ENCODE measurements at places on chromosomes 4 and X.

- no peak for DNase-seq
Observed at GRCh38 chrX:23656091-23656490, 11.2 kb upstream of the PRDX4 start.

DNA sequence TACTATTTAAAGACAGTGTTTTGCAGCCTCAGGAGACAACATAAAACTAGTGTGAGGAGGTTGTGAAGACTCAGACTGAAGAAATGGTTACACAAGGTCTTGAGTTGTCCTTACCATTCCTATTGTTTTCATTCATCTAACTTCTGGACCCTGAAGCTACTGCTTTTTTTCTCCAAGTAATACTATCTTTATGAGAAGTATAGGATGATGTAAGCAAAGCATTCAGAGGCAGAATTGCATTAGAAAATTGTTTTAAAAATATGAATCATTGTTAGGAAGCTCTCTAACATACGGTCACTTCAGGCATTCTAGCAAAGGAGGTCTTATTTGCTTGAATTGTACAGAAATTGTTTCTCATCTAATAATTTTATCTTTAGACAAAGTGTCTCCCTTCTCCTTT is 357.8 kb downstream of the TLL1 start:
- no peak for DNase-seq

DNA sequence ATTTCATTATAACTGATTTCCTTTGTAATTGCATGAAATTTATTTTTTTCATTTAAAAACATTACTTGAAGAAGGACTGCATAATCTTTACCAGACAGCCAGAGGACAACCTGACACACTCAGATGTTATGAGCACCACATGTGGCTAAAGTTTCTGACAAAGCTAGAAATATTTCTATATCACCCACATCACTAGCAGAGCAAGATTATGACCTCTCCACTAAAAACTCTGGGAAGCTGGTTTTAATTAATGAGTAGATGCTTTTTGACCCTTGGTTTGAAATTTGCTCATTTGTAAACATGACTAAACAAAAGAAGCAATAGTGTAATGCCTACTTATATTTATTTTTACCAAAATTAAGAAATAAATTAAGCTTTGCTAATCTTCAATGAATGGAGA is 661.5 kb upstream of the EPHA5 start:
- DNase-seq, result no peak

DNA sequence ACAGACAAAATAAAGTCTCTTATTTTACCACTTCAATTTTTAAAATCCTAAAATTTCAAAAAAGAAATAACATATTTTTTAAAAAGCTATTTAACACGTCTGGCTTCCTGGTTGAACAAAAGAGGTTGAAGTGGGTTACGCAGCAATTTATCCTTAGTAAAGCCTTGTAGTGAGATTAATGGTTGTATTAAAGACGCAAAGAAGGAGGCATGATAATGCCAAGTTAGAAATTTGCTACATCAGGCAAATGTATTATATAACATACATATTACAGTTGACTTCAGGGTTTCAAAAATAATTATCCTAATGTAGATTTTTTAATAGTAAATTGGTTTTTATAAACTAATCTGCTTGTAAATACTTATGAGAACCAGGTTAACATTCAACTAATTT is 35.3 kb downstream of the ANKRD17 start:
- no peak for DNase-seq

- DNase-seq, result no peak
Observed at GRCh38 chr4:10336471-10336870, 120.8 kb downstream of the ZNF518B start.

- no peak for DNase-seq
Observed at GRCh38 chr4:102076622-102077021, 268.7 kb downstream of the SLC39A8 start.

GRCh38 chr4:87938746-87939145 is 36.8 kb upstream of the SPP1 start:
- DNase-seq, result no peak

GRCh38 chrX:124026529-124026928 is 65.0 kb downstream of the STAG2 start:
- no peak for DNase-seq

- no peak for DNase-seq
Observed at GRCh38 chr4:83449009-83449408, 6.6 kb downstream of the HELQ start.

DNA sequence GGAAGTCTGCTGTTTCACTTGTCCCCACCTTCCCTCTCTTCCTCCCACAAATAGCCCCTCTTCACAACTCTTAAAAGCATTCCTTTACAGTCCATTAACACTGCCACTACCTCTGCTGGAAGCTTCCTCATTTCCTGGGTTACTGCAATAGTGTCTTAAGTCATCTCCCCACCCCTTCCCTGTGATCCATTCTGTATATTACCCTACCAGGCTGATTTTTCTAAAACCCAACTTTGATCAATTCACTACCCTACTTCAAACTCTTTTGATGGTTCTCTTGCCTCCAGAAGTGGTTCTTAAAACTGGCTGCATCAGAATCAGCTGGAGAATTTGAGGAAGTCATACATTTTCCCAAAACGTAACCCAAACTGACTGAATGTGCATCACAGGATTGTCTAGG is 8.8 kb upstream of the XIAP start:
- no peak for DNase-seq

GRCh38 chr4:47145630-47146029 is 114.3 kb downstream of the GABRB1 start:
- DNase-seq, result no peak

Data from H9 (cell line).